ENCODE measurements at places on chromosomes 5 and 9.

GRCh38 chr9:111029260-111029659 is 9.0 kb downstream of the LPAR1 start:
- DNase-seq, result no peak

GRCh38 chr5:149860801-149861322 is 83.7 kb downstream of the PDE6A start:
- peak; percentile 58 for DNase-seq

GRCh38 chr5:128904805-128905567 is 60.3 kb upstream of the SLC27A6 start:
- peak; percentile 11 for DNase-seq

GRCh38 chr9:29968831-29969230 is 2395.6 kb upstream of the C9orf72 start:
- no peak for DNase-seq

GRCh38 chr5:5347442-5347841 is 75.0 kb upstream of the ICE1 start:
- DNase-seq, result no peak

DNA sequence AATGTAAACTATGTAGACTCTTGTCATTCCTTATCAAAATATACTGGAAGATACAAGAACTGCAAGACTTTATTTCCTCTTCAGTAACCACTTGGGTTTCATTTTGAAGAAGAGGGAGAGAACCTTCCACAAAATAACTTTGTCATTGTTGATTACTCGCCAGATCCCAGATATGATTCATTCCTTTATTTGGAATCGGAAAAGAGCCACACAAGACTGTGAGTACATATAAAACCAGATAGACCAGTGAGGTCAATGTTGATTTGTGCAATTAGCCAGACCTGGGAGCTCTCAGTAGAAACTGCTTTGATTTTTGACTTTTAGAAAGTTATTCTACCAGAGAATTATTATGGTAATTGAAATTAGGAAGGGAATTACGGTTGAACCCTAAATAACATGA is 146.1 kb downstream of the TMEM167A start:
- DNase-seq, result peak; percentile 58

- no peak for DNase-seq
These were observed 600.8 kb upstream of the DMAC1 start for GRCh38 chr9:8400378-8400777.

GRCh38 chr5:92163906-92164305 is 780.8 kb upstream of the ARRDC3 start:
- no peak for DNase-seq

DNA sequence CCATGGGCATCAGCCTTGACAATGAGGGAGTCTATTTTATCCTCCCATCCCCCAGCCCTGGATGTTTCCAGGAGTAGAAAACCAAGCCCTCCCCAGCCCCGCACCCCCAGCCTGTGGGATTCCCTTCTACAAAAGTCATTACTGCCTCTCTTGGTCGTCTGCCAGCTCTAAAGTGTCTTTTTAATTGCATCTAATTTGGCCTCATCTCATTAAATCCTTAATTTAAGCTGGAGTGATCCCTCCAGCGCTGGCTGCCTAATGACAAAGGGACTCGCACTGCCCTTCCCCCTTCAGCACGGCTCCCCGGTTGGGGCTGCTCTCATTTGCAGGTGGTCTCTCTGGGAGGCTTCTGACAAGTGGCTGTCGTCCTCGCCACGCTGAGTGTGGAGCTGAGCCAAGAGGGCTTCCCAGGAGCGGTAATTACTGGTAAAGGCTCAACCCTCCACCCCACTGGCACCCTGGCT is 107.9 kb upstream of the ALDH1B1 start:
- DNase-seq, result no peak

GRCh38 chr9:16133556-16134227 is 580.8 kb downstream of the CCDC171 start:
- peak; percentile 73 for DNase-seq

DNA sequence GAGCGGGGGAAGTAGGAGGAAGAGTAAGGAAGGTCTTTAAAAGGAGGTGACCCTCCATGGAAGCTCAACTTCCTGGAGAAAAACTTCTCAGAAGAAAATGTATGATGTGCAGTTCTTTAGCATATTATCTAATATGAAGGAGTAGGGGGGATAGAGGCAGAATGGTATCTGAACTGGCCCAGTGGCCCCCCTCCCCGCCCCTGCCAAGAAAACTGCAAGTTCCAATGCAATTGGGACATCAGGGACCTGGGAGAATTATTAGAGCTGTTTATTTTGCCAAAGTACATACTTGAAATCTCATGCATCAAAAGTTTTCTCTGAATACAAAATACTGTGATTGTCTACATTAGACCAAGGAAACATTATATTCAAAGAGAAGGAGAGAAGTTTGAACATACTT is 40.6 kb upstream of the GAS1 start:
- DNase-seq, result no peak

DNA sequence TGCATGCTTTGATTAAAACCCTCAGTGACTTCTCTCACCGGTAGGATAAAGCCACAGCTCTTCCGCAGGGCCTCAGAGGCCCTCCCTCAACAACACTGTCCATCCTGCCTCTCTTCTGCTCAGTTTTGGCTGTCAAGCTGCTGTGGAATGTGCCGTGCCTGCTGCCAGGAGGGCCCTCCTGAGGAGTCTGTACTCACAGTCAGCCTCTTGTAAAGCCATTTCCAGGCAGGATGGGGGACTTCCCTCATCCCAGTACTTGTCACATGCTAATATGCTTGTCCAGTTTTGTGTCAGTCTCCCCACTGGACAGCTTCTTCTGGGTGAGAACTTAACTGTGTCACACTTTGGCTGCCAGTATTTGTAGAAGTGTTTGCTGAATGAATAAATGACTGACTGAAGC is 13.9 kb upstream of the DDX41 start:
- no peak for DNase-seq

- DNase-seq, result no peak
These were observed 376.0 kb upstream of the SMARCA2 start for GRCh38 chr9:1639166-1639565.

- no peak for DNase-seq
These were observed 104.7 kb downstream of the KCTD16 start for GRCh38 chr5:144275329-144275728.

GRCh38 chr5:58264276-58264675 is 195.6 kb downstream of the PLK2 start:
- peak; percentile 6 for DNase-seq

- DNase-seq, result no peak
These were observed 302.4 kb upstream of the PANK3 start for GRCh38 chr5:168881427-168882149.

DNA sequence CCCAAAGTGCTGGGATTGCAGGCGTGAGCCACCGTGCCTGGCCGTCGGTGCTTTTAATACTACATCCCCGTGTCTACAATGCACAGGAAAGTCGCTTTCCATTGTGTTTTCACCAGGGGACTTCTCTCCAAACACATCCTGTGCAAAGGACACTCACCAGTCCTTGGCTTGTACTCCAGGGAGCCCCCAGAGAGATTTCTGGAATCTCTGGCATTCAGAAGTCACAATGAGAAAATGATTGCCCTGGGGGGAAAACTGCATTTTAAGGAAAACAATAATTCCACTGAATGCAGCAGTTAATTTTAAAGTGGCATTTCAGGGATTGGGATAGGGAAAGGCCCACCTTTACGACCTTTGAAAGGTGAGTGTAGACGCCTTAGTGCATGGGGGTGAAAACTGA is 112.0 kb downstream of the ADAMTS16 start:
- no peak for DNase-seq

GRCh38 chr9:123426406-123426805 is 70.4 kb downstream of the CRB2 start:
- DNase-seq, result no peak

DNA sequence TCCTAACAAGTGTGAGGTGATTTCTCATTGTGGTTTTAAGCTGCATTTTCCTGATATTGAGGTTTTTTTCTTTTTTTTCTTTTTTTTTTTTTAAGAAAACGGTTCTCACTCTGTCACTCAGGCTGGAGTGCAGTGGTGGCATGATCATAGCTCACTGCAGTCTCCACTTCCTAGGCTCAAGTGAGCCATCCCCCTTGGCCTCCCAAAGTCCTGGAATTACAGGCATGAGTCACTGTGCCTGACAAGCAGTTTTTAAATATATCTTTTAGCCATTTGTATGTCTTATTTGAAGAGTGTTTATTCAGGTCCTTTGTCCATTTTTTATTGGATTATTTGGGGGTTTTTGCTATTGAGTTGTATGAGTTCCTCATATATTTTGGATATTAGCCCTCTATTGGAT is 53.8 kb downstream of the GCNT1 start:
- DNase-seq, result peak; percentile 57

GRCh38 chr5:40383749-40384651 is 295.7 kb upstream of the PTGER4 start:
- peak; percentile 64 for DNase-seq

All from fibroblast of pulmonary artery (primary cell).